ENCODE measurements at places on chromosomes 6 and 20.

DNA sequence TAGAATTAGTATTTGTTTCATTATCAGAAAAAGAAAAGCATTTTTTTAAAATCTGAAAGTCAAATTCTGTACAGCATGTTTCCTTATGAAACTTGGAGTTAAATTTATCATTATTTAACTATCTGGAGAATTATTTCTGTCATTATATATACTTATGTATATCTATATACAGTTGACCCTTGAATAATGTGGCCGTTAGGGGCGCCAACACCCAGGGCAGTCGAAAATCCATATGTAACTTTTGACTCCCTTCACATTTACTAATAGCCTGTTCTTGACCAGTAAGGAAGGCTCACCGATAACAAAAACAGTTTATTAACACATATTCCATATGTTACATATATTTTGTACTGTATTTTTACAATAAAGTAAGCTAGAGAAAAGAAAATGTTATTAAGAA is 341.2 kb downstream of the ADGRB3 start:
- no peak for DNase-seq

DNA sequence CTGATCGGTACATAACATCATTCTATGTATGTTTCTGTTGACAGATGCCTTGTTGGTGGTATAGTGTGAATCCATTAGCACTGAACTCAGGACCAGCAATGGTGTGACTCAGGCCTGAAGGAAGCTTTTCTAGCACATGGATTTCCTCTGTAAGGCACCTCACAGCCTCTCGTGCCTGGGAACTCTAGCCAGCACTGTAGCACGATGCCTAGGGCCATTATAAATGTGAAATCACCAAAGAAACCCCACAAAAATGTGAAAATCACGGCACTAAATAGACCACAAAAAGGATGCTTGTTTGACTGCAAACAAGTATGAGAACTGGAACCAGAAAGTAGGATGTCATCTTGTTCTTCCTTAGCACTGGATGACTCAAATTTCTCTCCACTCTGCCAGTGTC is 63.7 kb upstream of the NKX2-2 start:
- no peak for DNase-seq

DNA sequence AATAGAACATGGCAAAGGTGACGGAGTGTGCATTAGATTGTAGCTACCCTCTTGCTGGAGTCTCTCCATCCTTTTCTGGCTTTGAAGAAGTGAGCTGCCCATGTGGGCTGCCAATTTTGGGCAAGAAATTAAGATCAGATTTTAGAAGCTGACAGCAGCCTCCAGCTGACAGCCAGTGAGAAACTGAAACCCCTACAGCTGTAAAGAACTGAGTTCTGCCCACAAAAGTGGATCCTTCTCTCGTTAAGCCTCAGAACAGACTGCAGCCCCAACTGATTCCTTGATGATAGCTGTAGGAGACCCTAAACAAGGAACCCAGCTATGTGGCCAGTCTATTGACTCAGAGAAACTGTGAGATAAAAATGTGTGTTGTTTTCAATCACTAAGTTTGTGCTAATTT is 134.1 kb downstream of the CD109 start:
- no peak for DNase-seq

DNA sequence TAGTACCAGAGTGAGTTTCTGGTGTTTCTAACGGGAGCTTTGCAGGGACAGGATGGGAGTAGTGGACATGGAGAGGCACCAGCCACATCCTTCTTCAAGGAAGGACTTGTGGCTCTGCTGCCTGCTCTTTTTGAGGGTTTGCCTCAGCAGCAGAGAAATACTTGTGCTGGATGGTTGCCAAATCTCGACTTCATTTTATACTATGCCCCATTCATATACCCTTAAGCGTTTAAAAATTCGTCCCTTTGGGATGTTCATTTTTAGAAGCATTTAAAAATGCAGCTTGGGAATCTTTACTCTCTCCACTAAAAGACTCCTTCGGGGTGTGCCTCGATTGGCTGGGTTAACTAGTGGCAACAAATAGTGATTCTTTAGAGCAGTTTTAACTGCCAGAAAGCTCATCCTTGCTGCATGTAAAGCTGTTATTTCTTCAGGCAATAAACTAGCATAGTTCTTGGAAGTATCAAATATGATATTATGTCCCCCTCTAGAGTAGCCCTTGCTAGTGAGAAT is 126.5 kb upstream of the B3GAT2 start:
- DNase-seq, result no peak

GRCh38 chr6:70059039-70059719 is 192.8 kb downstream of the COL19A1 start:
- no peak for DNase-seq

GRCh38 chr20:9270831-9271230 is 201.9 kb downstream of the PLCB4 start:
- peak; percentile 74 for DNase-seq

DNA sequence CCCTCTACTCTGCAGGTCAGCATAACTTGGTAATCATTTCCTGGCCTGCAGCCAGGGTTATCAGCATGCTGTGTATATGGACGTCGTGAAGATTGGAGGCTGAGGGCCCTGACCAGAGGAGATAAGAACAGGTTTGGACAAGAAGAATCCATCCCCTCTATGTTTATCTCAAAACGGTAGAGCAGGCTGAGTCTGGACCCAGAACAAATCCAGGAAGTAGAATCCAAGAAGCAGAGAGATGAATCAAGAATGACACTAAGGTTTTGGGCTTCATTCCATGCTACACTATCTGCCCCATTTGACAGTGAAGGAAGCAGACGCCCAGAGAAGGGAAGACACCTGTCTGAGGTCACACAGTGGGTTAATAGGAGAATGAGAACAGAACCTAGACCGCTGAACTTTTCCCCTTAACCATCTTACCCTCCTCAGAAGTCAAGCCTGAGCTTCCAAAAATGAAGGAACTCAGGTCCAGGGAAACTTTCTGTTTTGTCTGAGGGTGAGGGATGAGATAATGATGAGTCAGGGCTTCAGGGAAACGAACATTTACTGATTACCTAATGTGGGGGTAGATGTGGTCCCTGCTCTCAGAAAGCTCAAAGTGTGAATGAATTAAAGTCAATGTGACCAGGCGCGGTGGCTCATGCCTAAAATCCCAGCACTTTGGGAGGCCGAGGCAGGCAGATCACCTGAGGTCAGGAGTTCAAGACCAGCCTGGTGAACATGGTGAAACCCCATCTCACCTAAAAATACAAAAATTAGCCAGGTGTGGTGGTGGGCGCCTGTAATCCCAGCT is 9.4 kb upstream of the COMMD7 start:
- peak; percentile 67 for DNase-seq

GRCh38 chr6:22141241-22141745 is 155.5 kb downstream of the PRL start:
- DNase-seq, result peak; percentile 55

- DNase-seq, result no peak
Measured at GRCh38 chr6:38316099-38316868, 323.4 kb downstream of the BTBD9 start.

GRCh38 chr6:148888856-148889255 is 142.0 kb downstream of the UST start:
- peak; percentile 69 for DNase-seq

GRCh38 chr6:54085047-54085446 is 26.2 kb upstream of the MLIP start:
- DNase-seq, result no peak

GRCh38 chr20:25204550-25205276 is 9.2 kb downstream of the ENTPD6 start:
- no peak for DNase-seq

DNA sequence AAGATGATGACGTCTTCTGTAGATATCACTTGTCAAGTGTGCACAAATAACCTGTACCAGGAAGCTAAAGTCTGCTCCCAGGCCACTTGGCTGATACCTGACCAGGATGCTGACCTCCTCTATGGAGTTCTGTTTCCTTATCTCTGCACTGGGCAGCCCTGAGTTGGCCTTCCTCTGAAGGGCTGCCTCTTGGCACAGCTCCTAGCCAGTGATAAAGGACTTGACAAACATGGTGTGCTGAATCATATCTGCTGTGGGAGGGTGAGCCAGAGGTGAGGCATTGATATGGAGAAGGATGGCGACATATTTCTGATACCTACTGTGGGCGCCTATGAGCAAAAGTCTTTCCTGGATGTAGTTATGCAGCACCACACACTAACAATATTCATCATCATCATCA is 32.8 kb upstream of the FOXA2 start:
- DNase-seq, result no peak

- DNase-seq, result no peak
Measured at GRCh38 chr6:4287811-4288244, 152.5 kb upstream of the ECI2 start.

- DNase-seq, result no peak
Measured at GRCh38 chr6:143064271-143064670, 3.6 kb downstream of the AIG1 start.

DNA sequence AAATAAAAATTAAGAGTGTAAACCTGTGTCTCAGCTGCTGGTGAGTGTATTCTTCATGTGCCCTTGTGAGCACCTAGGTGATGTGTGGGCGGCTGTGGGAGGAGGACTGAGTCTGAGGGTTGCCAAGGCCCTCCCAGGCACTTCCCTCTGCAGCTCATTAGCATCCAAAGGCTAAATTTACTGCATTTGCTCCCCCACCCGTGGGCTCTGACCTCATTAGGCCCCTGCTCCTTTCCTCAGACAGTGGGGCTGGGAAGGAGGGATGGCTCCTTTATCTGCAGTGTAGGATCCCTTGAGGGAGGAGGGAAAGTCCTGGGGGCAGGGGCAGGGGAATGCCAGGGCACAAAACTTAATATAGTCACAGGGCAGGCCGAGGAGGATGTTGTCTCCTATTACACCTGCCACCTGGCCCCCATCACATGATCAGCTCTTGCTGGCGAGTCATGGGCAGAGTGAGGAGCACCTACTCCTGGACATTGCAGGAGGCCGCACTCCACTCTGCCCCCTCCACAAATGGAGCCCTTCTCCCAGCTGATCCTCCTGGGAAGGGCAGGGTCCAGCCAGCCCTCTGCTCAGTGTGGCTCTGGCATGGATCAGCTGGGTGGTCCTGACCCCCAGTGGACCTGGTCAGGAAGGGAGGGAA is 133.2 kb downstream of the MRPL14 start:
- no peak for DNase-seq

GRCh38 chr6:78594668-78595066 is 272.7 kb upstream of the IRAK1BP1 start:
- DNase-seq, result no peak

DNA sequence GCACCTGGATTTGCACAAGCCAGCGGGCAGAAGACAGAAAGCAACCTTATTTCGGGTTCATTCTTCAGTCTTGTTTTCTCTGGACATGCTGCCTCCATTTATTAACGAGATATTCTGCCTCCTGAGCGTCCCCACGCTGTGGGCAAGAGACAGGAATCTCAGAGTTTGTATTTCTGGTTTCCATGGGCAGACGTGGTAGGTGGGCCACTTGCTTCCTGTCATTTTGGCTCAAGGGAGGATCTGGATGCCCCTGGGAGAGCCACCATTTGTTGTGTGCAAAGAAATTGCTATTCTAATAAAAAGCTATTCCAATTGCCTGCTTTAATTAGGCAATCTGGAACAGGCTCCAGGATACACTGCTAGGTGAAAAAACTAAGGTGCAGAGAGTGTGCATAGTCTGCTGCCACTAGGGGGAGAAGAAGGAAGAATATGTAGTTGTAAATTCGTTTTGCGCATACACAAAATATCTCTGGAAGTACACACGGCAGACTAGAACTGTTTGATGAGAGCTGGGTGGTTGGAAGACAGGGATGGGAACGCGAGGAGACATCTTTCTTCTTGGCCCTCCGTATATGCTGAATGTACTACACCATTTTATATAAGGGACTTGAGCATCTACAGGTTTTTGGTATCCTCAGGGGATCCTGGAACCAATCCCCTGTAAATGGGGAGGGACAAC is 30.1 kb upstream of the SLC16A10 start:
- peak; percentile 47 for DNase-seq

DNA sequence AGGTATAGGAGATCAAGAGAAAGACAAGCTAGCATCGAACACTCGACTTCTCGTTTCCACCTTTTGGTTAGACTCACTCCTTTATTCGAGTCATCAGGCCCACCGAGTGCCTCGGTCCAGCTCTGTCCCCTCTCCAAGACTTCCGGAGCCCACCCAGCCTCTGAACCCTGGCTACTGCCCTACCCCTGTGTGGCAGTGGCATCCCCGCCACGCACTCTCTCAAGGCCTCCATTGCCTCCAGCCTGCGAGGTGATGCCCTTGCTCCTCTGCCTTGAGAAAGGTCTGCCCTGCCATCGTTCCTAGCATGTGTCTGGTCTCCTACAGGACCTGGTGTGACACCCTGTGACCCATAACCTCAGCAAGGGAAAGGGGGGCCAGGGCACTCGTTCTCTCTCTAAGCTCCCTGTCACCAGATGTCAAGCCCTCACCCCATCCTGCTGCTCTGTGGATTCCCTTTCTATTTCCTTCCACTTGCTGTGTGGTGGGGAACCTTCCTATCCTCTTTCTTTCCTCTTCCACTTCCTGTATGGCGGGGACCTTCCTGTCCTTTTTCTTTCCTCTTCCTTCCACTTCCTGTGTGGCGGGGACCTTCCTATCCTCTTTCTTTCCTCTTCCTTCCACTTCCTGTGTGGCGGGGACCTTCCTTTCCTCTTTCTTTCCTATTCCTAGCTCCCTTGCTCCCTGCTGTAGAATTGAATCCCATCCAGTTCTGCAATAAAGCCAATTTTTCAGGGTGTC is 44.7 kb upstream of the QKI start:
- DNase-seq, result no peak

- no peak for DNase-seq
Measured at GRCh38 chr20:36540551-36541211, 638 bp upstream of the MYL9 start.

DNA sequence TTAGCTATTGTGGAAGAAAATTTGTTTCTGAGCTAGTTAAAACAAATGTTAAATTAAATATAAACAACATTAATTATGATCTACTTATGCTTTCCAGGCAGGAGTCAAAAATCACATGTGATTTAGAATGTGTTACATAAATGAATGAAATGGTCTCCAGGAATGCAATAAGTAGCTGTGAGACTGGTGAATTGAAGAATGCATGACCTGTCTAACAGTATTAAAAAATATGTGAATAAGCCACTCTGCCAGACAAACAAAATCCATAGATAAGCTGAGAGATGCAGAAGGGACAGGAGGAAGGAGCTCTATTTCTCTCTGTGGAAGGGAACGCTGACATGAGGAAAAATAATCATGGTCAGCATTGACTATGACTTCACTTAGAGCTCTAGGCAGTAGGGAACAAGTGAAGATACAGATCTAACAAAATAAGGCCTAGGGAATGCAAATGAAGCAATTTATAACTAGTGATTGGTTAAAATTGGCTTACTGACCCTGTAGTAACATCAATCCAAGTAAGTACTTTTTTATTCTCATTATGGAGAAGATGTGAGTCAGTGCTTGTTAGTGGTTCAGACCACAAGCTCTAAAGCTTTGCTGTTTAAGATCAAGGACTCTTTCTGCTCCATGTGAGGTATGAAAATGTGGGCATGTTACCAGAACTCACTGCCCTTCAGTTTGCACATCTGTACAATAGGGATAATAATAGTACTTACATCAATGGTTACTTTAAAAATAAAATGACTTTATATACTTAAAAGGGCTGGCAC is 432.6 kb downstream of the MMUT start:
- peak; percentile 59 for DNase-seq

GRCh38 chr20:62636446-62636845 is 5.9 kb upstream of the SLCO4A1 start:
- no peak for DNase-seq

GRCh38 chr6:89940225-89941027 is 46.2 kb downstream of the GJA10 start:
- DNase-seq, result peak; percentile 87
